Umbilical cord (tissue), 2 donors: ENCODE measurements at places on chromosomes 1 and 21. TPM values are rescaled to one million over a fixed set of nuclear protein-coding genes. Genes with fewer than 3 reads are reported as not detected.

DNA sequence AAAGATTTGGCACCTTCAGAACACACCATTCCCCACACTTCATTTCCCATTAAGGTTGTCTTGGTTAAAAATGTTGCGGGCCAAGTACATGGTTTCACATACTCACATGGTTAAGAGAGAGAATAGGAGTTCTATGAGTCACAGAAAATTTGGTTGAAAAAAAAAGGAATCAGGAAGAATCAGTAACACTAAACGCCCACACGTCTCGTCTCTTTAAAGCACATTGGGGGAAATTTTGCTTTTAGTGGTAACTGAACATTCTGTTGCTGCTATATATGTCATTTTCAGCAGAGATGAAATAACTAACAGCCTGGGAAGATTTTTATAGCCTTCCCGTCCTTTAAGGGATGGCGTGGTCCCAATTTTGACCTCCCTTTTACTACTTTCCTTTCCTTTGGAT is 132.9 kb upstream of the ERG start:
- DNase-seq = peak; percentile 29

GRCh38 chr1:193543259-193543658 is 356.8 kb upstream of the B3GALT2 start:
- DNase-seq = no peak

- DNase-seq = no peak
Measured at GRCh38 chr1:226733304-226733703, 5.8 kb downstream of the ITPKB start.

DNA sequence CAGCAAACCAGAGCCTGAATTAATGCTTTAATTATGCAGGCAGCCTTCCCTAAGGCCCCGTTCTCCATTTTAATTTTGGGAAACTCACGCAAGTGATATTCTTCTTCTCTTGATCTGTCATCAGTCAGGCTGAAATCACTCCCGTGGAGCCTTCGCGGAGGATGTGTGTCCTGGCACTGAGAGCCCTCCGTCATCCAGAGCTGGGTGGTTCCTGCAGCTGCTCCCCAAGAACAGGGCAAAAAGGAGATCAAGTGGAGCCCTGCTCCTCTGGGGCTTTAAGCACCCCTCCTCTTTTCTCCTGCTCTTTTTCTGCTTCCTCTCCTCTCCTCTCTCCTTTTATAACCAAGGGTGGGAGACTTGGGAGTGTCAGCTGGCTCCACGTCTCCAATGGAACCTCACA is 133.2 kb upstream of the CACNA1E start:
- DNase-seq = no peak

DNA sequence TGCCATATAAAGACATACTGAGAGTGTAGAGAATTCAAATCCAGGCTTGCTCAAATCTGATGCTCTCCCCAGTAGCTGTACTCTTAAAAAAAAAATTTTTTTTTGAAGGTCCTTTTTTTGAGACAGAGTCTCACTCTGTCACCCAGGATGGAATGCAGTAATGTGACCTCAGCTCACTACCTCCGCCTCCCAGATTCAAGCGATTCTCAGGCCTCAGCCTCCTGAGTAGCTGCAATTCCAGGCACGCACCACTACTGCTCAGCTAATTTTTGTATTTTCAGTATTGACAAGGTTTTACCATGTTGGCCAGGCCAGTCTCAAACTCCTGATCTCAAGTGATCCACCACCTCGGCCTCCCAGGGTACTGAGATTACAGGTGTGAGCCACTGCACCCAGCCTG is 28.7 kb downstream of the STYXL2 start:
- DNase-seq = no peak

GRCh38 chr1:39886757-39887231 is 3.5 kb upstream of the TRIT1 start:
- DNase-seq = no peak

GRCh38 chr1:176701151-176701866 is 238.3 kb downstream of the PAPPA2 start:
- DNase-seq = no peak

GRCh38 chr1:64061430-64062104 is 141.9 kb upstream of the UBE2U start:
- no peak for DNase-seq

DNA sequence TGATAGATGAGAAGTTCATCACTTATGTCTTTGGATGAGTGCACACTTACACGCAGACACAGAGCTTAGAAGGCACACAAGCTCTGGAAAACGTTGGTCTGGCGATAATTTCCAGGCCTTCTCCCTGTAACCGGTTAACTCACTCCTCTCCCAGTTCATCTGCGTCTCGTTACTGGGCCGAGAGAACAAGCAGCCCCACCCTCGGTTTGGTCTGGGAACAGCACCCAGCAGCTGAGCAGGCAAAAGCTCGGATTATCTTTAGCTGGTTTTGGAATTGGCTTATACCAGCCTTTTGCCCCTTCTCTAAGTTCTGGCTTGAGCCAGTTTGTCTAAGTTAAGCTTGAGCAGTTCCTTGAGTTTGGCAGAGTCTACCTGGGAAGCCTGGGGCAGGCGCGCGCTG is 27.3 kb upstream of the COL6A1 start:
- DNase-seq = peak; percentile 93

DNA sequence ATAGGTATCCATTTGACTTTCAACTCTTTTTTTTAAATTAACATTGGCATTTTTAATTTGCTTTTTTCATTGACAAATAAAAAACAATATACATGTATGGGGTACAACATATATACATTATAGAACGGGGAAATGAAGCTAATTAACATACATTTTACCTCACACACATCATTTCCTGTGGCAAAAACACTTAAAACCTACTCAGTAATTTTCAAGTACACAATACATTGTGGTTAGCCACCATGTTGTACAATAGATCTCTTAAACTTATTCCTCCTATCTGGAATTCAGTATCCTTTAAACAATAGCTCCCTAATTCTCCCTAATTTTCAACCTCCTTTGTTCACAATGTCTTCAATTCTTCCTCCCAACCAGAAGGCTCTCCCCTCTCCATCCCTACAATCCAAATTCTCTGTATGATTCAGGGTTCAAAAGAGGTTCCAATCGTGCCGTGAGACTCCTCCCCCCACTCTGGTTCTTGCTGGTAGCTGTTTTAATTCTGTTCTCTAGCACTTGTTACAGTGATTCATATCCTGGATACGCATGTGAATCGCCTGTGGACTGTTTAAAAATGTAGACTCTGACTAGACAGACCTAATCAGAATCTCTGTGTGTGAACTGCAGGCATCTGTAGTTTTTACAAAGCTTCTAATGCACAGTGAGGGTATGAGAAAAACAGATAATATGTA is 87.6 kb upstream of the DUSP10 start:
- peak; percentile 11 for DNase-seq

DNA sequence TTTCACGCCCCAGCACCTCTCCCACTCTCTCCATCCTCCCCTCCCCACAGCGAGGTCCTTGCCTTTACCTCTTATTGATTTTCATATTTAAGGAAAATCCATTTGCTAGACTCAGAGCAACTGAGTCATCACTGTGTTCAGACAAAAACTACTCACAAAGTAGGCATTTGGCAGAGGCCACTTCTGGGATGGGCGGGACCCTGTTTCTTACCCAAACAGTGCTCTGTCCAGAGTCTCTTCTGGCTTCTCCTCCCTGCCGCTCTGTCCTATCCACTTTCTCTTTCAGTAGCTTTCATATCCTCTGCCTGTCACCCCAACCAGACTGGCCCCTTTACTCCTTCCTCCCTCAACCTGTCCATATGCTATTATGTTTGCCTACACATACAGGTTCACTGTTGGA is 2.4 kb upstream of the NAV1 start:
- peak; percentile 88 for DNase-seq

PPM1J gene
- total RNA-seq = not detected

SFT2D2 gene
- total RNA-seq = 26.7 TPM

CHD5 gene
- total RNA-seq = 2.4 TPM
